Adipocyte (in vitro differentiated cells): ENCODE measurements at places on chromosomes 4 and X.

DNA sequence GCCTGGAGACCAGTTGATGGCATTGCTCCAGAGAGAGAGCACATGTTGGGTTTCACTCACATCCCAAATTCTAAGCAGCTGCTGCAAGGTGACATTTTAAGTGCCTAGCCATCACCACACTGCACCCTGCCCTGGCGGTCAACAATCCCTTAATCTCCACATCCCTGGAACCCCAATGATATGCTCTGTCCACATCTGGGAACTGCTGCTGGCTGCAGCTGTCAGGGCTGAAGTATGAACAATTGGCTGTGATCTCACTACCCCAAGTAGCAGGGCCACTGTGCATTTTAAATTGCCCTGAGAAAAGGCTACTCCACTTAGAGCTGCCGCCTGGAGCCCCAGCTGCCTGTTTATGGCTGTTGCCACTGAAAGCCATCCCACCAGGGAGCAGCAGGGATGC is 190.6 kb downstream of the ACTRT1 start:
- DNase-seq, result no peak

DNA sequence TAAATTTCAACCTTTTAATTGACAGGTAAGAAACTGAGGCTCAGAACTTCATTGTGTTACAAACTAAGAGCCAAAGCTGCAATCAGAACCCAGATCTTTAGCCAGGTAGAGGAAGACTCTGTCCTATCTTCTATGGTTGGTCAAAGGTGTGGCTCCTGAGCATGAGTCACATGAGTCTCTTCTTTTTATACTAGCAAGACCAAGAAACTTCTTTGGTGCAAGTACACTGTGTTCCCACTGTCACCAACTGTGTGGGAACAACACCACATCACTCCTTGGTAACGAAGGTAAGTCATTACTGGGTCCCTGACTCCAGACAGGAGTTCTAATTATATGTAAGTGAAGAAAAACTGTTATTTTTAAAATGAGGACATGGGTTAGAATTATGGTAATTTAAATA is 290.1 kb downstream of the INPP4B start:
- DNase-seq, result no peak

DNA sequence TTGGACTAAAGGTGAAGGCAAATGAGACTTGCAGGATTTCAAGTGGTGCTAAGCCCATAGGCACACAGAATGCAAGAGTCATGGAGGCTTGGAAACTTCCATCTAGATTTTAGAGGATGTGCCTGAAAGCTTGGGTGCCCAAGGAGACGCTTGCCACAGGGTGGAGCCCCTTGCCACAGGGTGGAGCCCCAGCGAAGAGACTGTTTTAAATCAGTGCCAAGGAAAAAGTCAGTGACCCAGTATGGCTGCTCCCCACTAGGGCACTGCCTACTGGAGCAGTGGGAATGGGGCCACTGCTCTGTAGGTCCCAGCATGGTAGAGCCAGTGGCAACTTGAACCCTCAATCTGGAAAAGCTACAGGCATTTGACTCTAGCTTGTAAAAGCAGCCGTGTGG is 794.2 kb upstream of the LCORL start:
- no peak for DNase-seq

- DNase-seq, result no peak
These were observed 109.1 kb downstream of the PTTG2 start for GRCh38 chr4:38069271-38069760.

- no peak for DNase-seq
These were observed 366.7 kb upstream of the RPS6KA3 start for GRCh38 chrX:20633451-20633850.

DNA sequence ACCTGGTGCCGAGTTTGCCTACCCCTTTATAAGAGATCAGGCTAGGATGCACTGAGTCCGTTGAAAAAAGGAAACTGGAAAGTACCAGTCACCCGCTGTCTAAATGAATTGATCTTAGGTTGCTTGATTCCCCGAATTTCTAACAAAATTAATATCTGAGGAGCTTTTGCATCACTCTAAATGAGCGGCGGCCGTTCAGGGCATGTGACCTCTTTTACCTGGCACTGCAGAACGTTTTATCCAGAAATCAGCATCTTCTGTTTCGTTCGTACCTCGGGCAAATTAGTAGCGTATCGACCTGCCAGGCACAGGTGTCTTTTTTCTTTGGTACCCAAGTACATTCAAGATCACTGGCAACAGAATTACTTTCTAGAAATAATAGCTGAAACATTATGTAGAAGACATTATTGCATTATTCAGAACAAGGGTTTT is 876 bp downstream of the KLHL2 start:
- DNase-seq, result no peak

- no peak for DNase-seq
These were observed 6.0 kb downstream of the SPP1 start for GRCh38 chr4:87981486-87981885.

DNA sequence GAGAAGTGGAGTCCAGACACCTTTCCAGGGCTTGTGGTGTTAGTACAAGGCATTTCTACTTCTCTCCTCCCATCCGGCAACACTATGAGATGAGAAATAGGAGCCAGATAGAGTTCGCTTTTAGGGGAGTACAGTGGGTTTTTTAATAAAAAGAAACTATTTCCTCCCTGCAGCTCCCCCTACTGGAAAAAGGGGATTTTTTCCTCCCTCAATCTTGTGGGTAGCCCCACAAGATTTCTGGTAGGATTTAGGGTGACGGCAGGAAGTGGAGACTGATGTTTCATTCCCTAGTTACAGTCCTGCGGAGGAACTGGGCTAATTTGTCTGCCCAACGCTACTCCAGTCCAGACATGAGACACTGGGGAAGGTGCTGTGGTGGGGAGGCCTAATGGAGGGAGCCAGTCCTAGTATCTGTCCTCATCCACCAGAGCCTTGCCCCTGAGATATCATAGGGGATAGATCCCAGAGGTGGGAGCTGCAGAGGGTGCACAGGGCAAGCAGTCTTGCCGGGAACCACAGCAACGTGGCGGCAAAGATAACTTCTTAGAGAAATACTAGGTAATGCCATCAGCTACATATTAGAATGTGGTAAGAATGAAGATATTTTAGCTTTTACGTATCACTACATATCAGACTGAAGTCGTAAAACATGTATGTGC is 45.5 kb upstream of the PRKG2 start:
- no peak for DNase-seq

DNA sequence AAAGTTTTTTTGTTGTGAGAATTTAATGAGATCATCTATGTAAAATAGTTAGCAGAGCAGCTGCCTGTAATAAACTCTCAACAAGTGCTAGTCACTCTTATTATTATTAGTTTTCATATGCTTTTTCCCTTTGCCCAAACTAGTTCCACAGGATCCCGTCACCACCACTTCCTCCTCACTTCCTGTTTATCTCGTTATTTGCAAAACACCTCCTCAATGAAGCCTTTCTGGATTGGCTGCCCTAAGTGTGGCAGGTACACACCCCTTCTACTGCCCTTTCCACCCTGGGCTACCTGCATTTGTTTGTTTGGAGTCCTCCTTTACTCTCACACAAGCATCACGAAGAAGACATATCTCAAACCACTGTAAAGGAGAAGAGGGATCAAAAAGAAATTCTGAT is 54.4 kb upstream of the KLF3 start:
- no peak for DNase-seq

- no peak for DNase-seq
These were observed 62.6 kb upstream of the CLNK start for GRCh38 chr4:10747186-10747585.

GRCh38 chr4:146981651-146982050 is 36.0 kb upstream of the TTC29 start:
- DNase-seq, result peak; percentile 48

- DNase-seq, result peak; percentile 72
These were observed 4.2 kb upstream of the LEF1 start for GRCh38 chr4:108172753-108173598.

- peak; percentile 53 for DNase-seq
These were observed 542.4 kb upstream of the FAM241A start for GRCh38 chr4:111602848-111603247.

DNA sequence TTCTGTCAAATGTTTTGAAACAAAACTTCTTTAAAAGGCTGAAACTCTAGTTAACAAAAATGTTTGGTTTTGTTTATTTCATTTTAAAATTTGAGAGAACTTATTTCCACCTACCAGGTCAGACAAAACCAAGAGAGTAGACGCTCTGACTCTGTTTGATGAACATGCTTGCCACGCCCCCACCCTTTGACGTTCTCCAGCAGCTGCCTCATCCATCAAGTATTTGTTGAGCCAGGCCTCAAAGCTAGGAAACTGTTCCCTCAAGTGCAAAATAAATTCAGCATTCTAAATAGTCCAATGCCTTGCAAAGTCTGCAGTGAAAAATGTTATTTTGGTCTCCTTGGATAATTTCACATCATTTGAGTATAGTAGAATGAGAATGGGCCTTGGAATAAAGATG is 121.6 kb downstream of the GUCY2F start:
- DNase-seq, result peak; percentile 63

- DNase-seq, result peak; percentile 83
These were observed 6.0 kb upstream of the VGLL1 start for GRCh38 chrX:136525738-136526606.

DNA sequence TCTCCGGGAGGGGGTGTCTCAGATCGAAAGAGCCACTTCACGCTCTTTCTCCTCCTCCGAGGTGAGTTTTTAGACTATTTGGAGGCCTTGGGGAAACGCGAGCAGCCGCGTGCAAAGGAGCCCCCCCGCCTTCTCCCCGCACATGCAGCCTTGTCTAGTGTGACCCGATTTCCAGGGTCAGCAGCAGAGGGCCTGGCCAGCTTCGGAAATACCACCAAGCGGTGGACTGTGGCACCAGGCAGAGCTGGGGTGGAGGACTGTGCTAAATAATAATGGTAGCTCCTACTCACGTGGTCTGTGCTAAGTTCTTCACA is 79.3 kb upstream of the BCOR start:
- no peak for DNase-seq

- DNase-seq, result peak; percentile 38
These were observed 23.7 kb upstream of the UBA1 start for GRCh38 chrX:47169726-47170515.

DNA sequence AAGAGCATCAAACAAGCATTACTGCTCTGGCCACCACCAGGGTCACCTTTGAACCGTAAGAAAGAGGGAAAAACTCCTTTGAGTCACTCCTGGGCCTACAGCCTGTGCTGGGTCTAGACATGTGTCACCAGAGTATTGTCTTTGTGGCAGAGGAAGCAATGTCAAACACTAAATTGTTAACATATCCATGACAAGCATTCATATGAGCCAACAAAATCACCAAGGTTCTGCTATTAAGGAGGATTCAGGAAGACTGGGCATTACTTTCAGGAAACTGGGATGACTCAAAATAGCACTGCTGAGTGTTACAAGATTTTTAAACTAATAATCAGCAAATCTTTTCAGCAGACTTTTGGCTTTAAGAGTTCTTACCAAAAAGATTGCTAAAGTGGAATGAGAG is 28.1 kb downstream of the LGI2 start:
- DNase-seq, result no peak

DNA sequence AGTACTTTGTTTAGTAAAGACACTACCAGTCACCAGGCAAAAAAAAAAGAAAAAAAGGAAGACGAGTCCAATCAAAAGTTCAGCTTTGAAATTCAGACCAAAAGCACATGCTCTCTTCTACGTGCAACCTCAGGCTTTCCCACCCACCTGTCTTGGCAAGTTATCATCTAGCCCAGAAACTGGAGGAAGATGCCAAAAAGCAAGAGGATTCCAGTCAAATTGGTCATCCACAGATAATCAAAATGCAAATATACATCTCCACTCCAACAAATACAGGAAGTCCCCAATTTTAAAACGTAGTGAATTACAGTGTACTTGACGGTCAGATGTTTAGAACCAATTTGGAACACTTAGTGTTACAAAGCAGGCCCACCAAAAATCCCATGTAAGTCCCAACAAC is 96.5 kb downstream of the PALLD start:
- DNase-seq, result no peak

DNA sequence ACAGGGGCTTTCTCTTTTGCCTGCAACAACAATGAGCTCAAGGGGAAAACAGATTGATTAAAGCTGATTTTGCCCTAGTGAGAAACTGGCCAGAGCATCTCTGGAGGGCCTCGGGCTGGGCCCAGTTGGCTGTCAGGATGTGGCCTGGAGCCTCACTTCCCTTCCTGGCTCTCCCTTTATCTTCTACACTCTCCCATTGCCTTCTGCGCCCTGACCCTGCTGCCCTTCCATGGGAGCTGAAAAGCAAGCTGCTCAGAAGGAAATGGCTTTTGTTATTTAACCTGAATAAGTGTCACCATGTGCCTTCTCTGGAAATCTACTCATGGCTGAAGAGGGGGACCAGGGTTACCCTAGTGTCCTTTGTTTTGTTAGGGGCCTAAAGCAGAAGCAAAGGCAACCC is 43.8 kb downstream of the NHSL2 start:
- no peak for DNase-seq

- peak; percentile 37 for DNase-seq
These were observed 57.2 kb downstream of the ABLIM2 start for GRCh38 chr4:8101213-8102075.

- peak; percentile 1 for DNase-seq
These were observed 708.8 kb upstream of the GRIA3 start for GRCh38 chrX:122475306-122475705.
